ENCODE measurements at places on chromosomes 2 and 18.

GRCh38 chr2:42856891-42857632 lies 64.7 kb upstream of the HAAO start:
- no peak for DNase-seq

DNA sequence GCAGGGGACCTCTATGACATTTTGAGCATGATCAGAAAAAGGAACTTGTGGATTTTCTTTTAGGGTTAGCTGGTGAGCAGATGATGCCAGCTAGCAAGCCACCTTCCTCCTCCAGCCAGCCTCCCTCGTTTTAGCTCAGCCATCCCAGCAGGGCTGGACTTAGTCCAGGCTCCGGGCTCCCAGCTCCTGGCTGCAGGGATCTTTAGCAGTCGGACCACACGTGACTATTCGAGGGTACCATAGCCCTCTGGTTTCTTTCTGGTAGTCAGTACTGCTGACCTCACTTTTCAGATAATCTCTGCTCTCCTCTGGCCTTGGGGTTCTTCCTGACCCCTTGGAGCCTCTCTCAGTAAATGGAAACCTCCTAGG lies 31.8 kb downstream of the NCK2 start:
- DNase-seq, result no peak

- no peak for DNase-seq
Measured at GRCh38 chr2:30936977-30937376, 129.7 kb upstream of the CAPN13 start.

DNA sequence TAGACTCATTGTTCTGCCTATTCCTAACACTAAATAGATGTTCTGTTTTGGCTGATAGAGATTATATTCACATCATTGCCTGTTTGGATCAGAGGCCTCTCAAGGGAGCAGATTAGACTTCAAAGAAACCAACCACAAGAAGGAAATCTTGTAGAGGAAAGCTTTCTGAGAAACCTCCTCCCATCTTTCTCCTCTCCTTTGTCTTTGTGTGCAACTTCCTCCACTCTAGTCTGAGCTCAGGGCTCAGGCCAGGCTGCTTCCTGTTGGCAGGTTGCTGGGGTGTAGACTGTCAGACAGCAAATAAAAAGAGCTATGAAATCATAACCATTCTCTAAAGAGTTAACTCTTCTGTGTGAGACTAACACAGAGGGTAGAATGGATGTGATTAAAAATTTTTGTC lies 113.0 kb downstream of the TGFA start:
- no peak for DNase-seq

GRCh38 chr2:241230435-241230834 lies 42.0 kb downstream of the ANO7 start:
- DNase-seq, result no peak

DNA sequence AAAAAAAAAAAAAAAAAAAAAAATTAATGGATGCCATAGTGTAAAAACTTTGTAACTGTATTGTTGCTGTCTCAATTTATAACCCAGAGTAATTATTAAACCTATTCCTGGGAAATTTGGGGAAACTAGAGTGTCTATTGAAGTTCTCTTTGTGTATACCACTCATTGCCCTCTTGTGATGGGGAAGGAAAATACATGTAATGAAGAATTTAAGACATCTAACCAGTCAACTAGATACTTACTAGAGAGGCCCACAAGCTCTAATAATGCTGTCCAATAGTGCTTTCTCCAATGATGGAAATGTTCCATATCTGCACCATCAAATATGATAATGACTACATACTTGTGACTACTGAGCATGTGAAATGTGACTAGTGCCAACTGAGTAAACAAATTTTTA lies 168.5 kb upstream of the SLC39A10 start:
- DNase-seq, result no peak

DNA sequence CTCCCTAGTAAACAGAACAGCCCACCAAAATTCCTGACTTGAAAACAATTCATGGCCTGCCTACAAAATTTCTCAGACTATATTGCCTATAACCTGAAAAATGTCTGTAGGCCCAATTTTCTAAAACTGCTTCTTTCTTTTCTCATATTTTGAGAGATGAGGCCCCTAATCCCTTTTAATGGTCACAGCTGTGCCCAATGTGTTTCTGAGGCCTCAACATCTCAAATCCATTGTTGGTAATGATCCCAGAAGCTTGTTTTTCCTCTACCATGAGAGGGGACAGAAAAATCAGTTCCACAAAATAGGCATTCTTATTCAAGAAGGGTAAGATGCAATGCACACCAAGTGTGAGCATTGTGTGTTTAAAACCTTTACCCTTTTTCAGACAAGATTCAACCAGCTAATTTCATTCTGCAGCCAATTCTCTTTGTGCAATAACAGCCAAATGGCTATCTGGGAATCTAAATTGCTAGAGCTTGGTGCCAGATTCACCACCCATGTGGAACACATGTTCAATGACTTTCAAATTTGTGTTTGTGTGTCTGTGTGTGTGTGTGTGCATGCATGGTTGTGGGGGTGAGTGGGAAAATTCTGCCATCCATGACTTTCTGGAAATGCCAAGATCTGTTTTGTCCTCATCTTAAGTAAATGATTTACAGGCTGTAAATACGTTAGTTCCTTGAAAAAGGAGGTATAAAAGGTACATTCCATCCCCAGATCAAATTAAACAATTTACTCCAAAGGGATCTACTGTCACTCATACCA lies 319.5 kb downstream of the TNS1 start:
- no peak for DNase-seq

DNA sequence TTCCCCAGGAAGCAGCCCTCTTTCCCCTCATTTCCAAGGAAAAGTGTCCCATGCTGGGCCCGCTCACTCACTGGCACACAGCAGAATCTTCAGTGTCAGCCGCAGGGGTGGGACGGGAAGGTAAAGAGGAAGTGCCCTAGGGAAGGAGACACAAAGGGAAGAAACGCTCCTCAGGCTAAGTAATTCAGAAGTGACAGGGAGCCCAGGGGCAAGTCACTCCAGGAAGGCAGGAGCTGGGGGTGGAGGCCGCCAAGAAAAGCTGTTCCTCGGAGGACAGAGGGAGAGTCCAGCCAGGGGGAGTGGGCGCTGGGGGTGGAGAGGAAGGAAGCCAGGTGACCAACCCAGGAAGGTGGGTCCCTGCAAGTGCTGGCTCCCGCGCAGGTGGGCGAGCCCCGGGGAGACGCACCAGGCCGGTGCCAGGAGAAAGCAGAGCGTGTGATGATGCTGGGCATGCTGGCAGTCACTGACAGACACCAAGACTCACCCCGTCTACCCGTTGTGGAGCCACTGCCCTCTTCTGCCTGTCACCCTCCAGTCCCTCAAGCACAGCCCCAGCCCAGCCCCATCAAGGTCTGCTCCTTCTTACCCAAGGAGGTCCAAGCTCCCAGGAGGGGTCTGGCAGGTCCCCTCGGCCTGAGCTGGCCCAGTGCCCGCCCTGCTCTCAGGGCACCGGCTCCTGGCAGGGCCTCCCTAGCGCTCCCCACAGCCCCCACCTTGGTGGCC lies 21.7 kb downstream of the HDAC4 start:
- no peak for DNase-seq

GRCh38 chr2:238019962-238020361 lies 40.8 kb upstream of the SCLY start:
- DNase-seq, result no peak

GRCh38 chr2:189411860-189412259 lies 29.4 kb upstream of the WDR75 start:
- DNase-seq, result no peak

DNA sequence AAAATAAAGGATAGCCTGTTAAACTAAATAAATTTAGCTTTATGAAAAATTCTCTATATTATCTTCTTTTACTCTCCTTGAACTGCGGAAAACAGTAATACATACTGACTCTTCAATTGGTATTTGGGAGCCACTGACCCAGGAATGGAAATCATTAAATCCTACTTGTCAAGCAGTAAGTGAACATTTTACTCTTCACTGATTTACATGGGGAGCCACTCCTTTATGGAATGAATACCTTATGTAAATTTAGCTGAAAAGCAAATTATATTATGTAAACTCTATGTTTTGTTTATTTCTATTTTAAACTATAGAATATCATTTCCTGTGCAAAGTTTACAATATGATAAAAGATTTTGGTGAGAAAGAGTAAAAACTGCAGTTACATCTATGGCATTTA lies 85.2 kb downstream of the STRADB start:
- DNase-seq, result no peak

Data from 8988T (cell line).